ENCODE measurements at places on chromosomes 4 and X.
A peak's percentile ranks its signal among the peaks of the same experiment; 100 is the strongest.

GRCh38 chrX:41084893-41085511, at the start of gene USP9X:
USP9X (plus strand) TSS chrX:41085445; CDS start chrX:41123629, 38,184 bp downstream.
- no peaks in the 10 kb centered on the region for H3K27me3 ChIP-seq
- DNase-seq = peak; percentile 83
- H3K36me3 ChIP-seq = 0 out of 2 replicates have a peak, but pooled peaks cover 2% of the 10 kb centered on the region
- H3K4me3 ChIP-seq = peak within 1 kb of the TSS; percentile 91

DNA sequence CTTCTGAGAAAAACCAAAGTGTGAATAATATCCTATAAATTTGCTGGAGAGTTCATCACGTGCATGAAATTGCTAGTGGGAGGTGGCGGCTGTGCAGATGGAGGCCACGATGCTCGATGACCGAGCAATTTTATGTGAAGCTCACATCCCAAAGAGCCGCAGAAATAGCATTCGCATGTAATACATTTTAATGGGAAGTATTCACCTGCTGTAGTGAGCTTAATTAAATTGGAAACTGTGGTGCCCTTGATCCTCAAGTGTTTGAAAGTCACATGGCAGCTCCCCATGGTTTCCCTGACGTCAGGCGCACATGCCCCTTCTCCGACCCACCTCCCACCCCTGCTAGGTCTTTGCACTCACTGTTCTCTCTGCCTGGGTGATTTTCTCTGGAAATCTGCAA, 136.8 kb downstream of the STK32B start:
- no peak overlapping the region for H3K4me3 ChIP-seq
- no peaks in the 10 kb centered on the region for H3K4me1 ChIP-seq
- no peak overlapping the region for H3K27ac ChIP-seq
- H3K36me3 ChIP-seq = no peaks in the 10 kb centered on the region

DNA sequence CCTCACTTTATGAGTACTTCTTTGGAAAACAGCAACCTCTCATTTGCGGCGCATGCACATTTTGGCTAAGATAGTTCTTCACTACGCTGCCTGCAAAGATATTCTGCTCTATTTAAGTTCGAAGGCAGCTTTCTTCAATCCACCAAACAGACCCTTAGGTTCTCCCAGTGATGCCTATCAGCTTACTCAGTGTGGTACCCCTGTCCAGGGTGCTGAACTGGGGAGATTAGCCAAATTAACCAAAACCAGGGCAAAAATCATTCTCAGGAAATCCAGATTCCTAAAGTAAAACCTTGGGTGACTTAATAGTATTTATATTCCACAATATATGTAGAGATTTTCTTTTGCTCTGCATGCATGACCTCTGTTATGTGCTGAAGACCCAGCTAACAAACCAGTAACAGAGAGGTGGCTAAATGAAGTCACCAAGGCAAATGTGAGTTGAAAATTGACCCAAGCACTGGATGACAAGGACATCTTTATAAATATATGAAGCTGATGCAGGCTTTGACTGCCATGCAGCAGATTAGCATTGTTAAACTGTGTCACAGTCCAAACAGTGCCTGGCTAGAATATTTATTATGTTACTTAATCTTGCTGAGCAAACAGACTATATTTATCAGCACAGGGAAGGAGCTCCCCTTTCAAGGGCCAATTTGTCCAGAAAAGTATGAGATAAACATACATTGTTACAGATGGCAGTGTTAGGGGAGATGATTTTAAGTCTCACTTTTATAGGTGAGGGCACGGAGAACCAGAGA, 418.2 kb downstream of the STIM2 start:
- no peak overlapping the region for H3K27ac ChIP-seq
- no peaks in the 10 kb centered on the region for H3K27me3 ChIP-seq
- DNase-seq = peak; percentile 54
- no peaks in the 10 kb centered on the region for H3K4me1 ChIP-seq
- no peaks in the 10 kb centered on the region for H3K36me3 ChIP-seq

- peaks cover 48% of the 10 kb centered on the region for H3K36me3 ChIP-seq
- H3K4me3 ChIP-seq = no peak overlapping the region
- H3K27me3 ChIP-seq = no peaks in the 10 kb centered on the region
- no peak overlapping the region for H3K27ac ChIP-seq
- no peaks in the 10 kb centered on the region for H3K4me1 ChIP-seq
Measured at GRCh38 chr4:1219566-1219950, 29.4 kb downstream of the CTBP1 start.

GRCh38 chrX:19630776-19631707, 115.7 kb upstream of the MAP3K15 start:
- peaks cover 3% of the 10 kb centered on the region for H3K36me3 ChIP-seq
- no peak overlapping the region for H3K27ac ChIP-seq
- H3K4me1 ChIP-seq = no peaks in the 10 kb centered on the region
- H3K27me3 ChIP-seq = no peaks in the 10 kb centered on the region
- no peak overlapping the region for H3K4me3 ChIP-seq

- H3K27me3 ChIP-seq = no peaks in the 10 kb centered on the region
- H3K4me1 ChIP-seq = 0 out of 2 replicates have a peak, but pooled peaks cover 3% of the 10 kb centered on the region
- peak overlapping the region; percentile 85 for H3K27ac ChIP-seq
- H3K4me3 ChIP-seq = peak overlapping the region; percentile 87
- no peaks in the 10 kb centered on the region for H3K36me3 ChIP-seq
Measured at GRCh38 chr4:183098019-183098722, 886 bp upstream of the WWC2 start.

DNA sequence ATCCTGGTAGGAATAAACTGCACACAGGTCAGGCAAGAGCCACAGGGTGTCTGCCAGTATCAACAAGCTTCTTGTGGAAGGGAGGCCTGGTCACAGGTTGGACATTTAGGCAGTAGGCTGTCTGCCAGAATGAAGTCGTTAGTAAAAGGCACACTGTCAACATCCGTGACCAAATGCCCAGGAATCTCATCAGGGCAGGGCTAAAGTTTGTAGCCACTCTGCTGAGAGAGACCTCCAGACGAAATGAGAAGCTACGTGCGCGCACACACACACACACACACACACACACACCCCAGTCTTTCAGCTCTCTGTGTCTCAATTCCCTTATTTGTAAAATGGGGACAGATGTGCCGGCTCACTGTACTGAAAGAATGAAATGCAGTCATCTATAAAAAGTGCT, 408.7 kb upstream of the ZFP42 start:
- no peaks in the 10 kb centered on the region for H3K4me1 ChIP-seq
- peak; percentile 41 for DNase-seq
- H3K27ac ChIP-seq = no peak overlapping the region
- peak overlapping the region; percentile 14 for H3K4me3 ChIP-seq
- H3K27me3 ChIP-seq = no peaks in the 10 kb centered on the region
- H3K36me3 ChIP-seq = no peaks in the 10 kb centered on the region

DNA sequence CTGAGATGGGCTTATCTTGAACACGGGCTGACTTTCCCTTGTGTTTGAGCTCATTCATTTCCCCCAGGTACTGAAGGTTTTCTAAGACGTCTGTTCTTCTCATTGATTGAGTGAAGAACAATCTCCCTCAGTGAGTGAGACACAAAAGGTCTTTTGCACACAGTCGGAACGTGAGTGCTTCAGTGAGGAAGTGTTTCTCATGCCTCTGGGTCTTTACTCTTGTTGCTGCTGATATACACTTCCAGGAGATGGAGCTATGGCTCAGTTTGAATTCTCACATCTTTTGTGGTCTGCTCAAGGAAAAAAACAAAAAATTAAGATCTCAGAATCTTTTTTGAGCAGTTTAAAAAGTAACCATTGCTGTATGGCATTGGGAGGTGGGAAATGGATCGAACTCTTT, 981.9 kb upstream of the TENM3 start:
- DNase-seq = no peak
- no peaks in the 10 kb centered on the region for H3K4me1 ChIP-seq
- H3K36me3 ChIP-seq = no peaks in the 10 kb centered on the region
- no peak overlapping the region for H3K4me3 ChIP-seq
- no peak overlapping the region for H3K27ac ChIP-seq
- no peaks in the 10 kb centered on the region for H3K27me3 ChIP-seq

- DNase-seq = no peak
- peaks cover 29% of the 10 kb centered on the region for H3K36me3 ChIP-seq
- no peak overlapping the region for H3K4me3 ChIP-seq
Measured at GRCh38 chr4:145553375-145553774, 65.8 kb upstream of the MMAA start.

DNA sequence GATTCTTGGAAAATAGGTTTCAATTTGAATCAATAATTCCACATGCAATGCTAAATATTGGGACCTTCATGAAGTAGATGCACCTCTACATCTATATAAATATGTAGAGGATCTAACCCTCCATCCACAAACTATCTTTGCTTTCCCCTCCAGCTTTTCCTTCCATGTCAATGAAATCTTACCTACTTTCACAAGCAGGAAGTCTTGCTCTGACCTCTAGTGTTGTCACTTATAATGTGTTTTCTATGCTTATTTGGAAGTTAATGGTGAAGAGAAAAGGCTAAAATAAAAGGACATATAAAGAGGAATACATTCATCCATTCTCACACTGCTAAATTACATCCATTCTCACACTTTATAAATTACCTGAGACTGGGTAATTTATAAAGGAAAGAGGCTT, 472.7 kb upstream of the DIAPH2 start:
- H3K4me1 ChIP-seq = no peaks in the 10 kb centered on the region
- no peak overlapping the region for H3K4me3 ChIP-seq
- H3K36me3 ChIP-seq = no peaks in the 10 kb centered on the region
- H3K27ac ChIP-seq = no peak overlapping the region

- peak overlapping the region; percentile 45 for H3K4me3 ChIP-seq
Measured at GRCh38 chrX:53319614-53320542, 38.5 kb upstream of the IQSEC2 start.

GRCh38 chr4:44984083-44984482, 257.7 kb upstream of the GNPDA2 start:
- DNase-seq = no peak
- no peaks in the 10 kb centered on the region for H3K4me1 ChIP-seq
- H3K36me3 ChIP-seq = no peaks in the 10 kb centered on the region
- no peak overlapping the region for H3K27ac ChIP-seq
- H3K4me3 ChIP-seq = no peak overlapping the region

- DNase-seq = no peak
- no peaks in the 10 kb centered on the region for H3K27me3 ChIP-seq
- H3K36me3 ChIP-seq = no peaks in the 10 kb centered on the region
- no peak overlapping the region for H3K27ac ChIP-seq
- no peak overlapping the region for H3K4me3 ChIP-seq
Measured at GRCh38 chr4:141567326-141567915, 69.0 kb upstream of the IL15 start.

GRCh38 chr4:180156684-180157083, 2086.5 kb upstream of the TENM3 start:
- no peak for DNase-seq
- no peaks in the 10 kb centered on the region for H3K36me3 ChIP-seq
- H3K27ac ChIP-seq = no peak overlapping the region
- H3K4me3 ChIP-seq = no peak overlapping the region

DNA sequence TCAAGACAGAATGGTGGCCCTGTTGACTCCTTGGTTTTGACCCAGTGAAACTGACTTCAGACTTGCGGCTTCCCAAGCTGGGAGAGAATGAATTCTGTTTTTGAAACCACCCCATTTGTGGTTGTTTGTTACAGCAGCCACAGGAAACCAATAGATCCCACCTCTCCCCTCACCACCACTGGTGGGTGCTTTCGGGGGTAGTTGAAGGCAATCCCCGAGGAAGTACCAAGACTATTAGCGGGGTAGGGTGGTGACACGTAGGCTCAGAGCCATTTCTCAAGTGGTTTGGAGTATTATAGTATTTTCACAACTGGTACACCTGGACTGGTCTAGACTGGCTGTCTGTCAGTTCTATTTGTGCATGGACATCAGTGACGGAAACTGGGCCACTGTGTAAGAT, 189.1 kb upstream of the RBPJ start:
- H3K4me1 ChIP-seq = no peaks in the 10 kb centered on the region
- no peak overlapping the region for H3K27ac ChIP-seq
- DNase-seq = no peak

DNA sequence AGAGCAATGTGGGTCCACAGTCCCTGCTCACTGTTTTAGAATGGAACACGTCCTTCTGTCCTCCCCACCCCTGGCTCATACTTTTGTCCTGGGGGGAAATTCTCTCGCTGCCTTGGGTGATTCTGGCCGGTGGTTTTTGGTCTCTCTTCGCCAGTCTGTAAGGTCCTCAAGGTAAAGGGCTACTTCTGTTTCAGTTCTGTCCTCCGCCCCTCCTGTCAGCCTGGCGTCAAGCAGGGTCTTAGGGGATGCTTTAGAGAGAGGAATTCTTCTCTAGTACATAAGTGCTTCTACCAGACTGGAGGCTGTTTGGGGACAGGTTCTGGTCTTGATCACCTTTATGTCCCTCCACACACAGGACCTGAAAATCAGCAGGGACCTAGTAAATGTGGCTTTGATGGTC, 617 bp upstream of the MRFAP1L1 start:
- DNase-seq = no peak
- no peak overlapping the region for H3K27ac ChIP-seq
- H3K36me3 ChIP-seq = peaks cover 12% of the 10 kb centered on the region

DNA sequence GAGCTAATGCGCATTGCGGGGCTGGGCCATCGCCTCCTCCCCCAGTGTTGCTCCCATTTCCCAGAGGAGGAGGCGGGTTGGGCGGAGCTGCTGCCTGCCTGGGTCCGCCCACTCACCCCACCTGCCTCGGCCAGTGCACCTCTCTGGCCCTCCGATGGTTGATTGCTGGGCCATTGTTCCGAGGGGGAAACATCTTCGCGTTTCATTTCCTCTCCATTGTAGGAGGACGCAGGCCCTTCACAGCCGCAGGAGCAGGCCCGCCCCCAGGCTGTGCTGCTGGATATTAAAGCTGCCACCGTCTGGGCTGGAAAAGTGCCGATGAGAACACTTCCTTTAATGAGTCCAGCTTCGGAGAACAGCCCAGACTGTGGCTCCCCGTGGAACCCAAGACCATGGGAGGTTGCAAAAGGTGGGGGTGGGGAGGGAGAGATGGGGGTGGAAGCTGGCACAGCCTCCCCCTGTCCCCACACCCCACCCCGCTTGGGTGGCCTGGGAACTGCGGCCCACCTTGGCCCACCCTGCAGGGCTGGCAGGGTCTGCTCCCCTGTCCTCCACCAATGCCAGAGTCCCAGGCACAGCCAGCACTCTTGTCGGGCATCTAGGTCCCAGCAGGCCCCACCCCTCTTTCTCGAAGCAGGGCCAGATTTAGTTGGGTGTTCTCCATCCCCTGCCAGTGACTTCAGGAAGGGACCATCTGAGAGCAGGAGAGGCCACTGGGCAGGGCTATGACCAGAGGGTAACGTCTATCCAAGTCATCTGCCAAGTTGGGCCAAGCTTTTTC, 96.6 kb downstream of the ADRA2C start:
- H3K4me3 ChIP-seq = no peak overlapping the region
- DNase-seq = no peak
- H3K4me1 ChIP-seq = peaks cover 4% of the 10 kb centered on the region
- H3K36me3 ChIP-seq = no peaks in the 10 kb centered on the region

DNA sequence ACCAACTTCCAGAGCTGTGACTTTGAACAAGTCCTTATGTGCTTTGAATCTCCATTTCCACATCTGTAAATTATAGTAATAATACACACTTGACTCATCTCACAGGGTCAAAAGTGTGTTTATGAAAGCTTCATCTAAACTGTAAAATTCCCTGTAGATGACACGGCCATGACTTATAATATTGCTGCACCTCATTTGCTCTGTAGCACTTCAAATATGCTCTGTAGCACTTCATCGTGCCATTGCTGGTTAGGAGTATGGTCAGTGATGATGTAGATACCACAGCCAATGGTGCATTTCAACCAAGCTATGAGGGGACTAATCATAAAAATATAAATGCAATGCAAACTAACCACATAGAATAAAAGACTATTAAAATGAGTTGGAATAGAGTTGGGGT, 318.6 kb downstream of the ANK2 start:
- no peak overlapping the region for H3K4me3 ChIP-seq
- H3K27ac ChIP-seq = no peak overlapping the region
- no peaks in the 10 kb centered on the region for H3K27me3 ChIP-seq
- no peaks in the 10 kb centered on the region for H3K4me1 ChIP-seq
- DNase-seq = no peak

- H3K27me3 ChIP-seq = no peaks in the 10 kb centered on the region
- peaks cover 14% of the 10 kb centered on the region for H3K4me1 ChIP-seq
- no peak overlapping the region for H3K4me3 ChIP-seq
- H3K27ac ChIP-seq = no peak overlapping the region
Measured at GRCh38 chr4:143085659-143086058, 99.1 kb upstream of the USP38 start.
